ENCODE measurements at places on chromosomes 7 and 10.

GRCh38 chr10:4661511-4662255, 164.3 kb upstream of the AKR1E2 start:
- no peak for DNase-seq

GRCh38 chr7:67022511-67022910, 25.9 kb downstream of the TYW1 start:
- DNase-seq: no peak

- no peak for DNase-seq
Observed at GRCh38 chr7:46003896-46004875, 83.1 kb upstream of the IGFBP3 start.

GRCh38 chr7:141198194-141198958, 124.5 kb downstream of the TMEM178B start:
- no peak for DNase-seq

- no peak for DNase-seq
Observed at GRCh38 chr7:34123316-34123715, 218.0 kb downstream of the BMPER start.

DNA sequence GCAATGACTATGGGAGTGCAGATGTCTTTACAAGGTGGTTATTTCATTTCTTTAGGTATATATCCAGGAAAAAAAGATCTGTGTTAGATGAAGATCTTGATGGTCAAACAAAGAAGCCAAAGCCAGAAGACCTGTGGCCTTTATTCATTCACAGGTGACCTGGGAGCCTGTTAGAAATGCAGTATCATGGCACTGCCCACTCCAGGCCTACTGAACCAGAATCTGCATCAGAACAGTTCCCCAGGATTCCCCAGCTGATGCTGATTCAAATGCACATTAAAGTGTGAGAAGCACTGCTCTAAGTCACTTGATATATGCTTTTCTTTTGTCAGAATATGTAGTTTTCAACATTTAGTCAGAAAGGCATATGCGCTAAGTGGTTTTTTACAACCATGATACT, 251.1 kb downstream of the IPMK start:
- no peak for DNase-seq

DNA sequence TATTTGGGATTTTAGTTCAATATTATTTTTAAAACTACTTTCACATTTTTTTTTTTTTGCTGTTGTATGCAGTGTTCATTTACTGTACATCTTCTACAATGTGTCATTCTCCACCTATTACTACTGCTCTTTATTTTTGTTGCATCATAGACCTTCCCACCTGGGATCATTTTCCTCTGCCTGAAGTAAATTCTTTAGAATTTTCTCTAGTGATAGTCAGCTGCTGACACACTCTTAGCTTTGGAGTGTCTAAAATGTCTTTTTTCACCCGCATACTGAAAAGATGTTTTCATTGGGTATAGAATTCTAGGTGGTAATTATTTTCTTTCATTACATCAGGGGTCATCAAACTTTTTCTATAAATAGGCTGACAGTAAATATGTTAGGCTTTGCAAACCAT, 30.5 kb downstream of the CFAP43 start:
- DNase-seq: no peak

- DNase-seq: no peak
Observed at GRCh38 chr10:127012769-127013152, 107.5 kb downstream of the DOCK1 start.

DNA sequence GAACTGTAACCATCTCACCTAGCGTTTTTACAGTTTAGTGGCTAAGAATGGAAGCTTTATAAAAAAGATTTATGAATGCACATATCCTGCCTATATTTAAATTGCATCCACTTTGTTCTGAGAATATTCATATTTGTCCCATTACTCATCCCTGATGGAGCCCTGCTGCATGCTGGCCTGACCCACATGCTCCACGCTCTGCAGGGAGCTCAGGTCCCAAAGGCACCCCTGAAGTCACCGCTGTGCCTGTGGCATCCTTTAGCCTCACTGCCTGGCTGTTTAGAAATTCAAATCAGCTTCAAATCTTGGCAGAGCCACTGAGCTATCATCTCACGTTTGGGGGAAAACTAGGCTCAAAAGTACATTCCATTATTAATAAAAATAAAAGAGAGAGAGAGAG, 24.4 kb downstream of the C10orf90 start:
- DNase-seq: no peak

DNA sequence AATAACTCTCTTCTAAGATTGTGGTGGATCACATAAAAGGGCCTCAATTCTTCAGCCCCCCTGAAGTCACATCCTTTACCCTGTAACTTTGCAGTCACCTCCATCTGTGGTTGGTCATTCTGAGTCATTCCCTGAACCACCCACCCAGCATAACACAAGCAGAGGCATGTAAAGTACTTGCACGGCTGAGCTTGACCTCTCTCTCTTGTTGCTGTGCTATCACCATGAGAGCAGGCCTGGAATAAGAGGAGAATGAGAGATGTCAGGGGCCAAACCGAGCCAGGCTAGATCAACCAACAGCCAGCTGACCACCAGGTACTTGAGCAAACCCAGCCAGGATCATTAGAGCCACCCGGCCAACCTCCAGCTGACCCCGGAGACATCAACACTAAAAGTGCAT, 13.5 kb upstream of the STK17A start:
- DNase-seq: no peak

- no peak for DNase-seq
Observed at GRCh38 chr10:15793664-15794063, 66.6 kb downstream of the MINDY3 start.

Data from DND-41 (cell line).